ENCODE measurements at places on chromosomes 1 and 21. TPM values are rescaled to one million over a fixed set of nuclear protein-coding genes. Genes with fewer than 3 reads are reported as not detected.

Gene SUSD4
- total RNA-seq: 17.7 TPM

DNA sequence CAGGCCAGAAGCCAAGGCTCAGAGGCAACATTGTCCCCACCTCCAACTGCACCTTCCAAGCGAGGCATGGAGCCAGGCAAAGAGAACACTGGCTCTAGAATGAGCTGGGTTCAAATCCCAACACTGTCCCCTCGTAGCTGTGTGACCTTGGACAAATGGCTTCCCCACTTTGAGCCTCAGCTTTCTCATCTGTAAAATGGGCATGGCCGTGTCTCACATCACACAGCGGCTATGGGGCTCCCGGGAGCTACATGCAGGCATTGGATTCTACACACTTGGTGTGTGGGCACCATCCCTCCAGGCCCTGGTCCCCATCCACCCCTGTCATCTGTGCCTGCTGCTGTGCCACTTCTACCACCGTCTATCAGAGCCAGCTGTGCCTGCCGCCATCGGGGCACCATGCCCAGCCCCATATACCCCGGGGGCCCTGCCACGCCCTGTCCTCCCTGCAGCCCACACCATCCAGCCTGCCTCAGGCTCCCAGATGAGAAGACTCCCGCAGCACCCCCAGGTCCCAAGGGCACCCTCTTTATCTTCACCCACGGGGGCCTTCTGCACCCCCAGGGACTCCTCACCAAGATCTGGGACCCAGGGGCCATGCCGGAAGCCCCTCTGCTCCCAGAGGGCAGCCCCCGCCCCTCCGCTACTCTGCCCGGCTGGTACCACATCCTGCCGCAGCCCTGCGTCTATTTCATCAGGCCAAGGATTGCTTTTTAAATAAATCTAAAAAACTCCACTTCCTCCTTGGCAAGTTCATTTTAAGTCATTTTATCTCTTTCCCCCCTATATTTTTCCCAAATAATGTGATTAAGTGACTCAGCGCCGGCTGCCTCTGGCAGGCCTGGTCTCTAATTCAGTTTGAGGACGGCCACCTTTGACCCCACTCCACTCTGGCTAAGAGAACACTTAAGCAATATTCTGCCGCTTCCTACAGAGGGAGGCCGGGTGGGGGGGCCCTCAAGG is 107.8 kb upstream of the TARDBP start:
- no peak for DNase-seq

- DNase-seq: peak; percentile 90
Observed at GRCh38 chr1:201023517-201023902, at the start of gene KIF21B. Gene KIF21B (minus strand): TSS chr1:201023714. CDS start chr1:201023383, 331 bp downstream.

- no peak for DNase-seq
Observed at GRCh38 chr1:37477198-37477931, 3.0 kb downstream of the ZC3H12A start.

DNA sequence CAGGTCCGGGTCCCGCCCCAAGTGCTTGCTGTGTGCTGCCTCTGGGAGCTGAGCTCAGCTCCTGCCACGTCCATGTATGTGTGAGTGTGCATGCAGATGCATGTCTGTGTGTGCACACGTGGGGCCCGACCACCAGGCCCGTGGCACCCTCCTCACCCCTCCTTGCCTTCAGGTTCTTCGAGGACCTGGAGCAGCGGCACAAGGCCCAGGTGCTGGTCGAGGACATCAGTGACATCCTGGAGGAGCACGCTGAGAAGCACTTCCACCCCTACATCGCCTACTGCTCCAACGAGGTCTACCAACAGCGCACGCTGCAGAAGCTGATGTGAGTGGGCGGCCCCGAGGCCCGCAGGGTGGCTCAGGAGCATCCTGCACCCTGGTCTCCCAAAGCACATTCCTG is 18.4 kb downstream of the ARHGEF16 start:
- DNase-seq: no peak

- no peak for DNase-seq
Observed at GRCh38 chr1:52238887-52239707, 97.2 kb downstream of the ZFYVE9 start.

Measured in testis (tissue), 5 donors.